ENCODE measurements at places on chromosomes 12 and 14.

GRCh38 chr14:93967637-93968250 is 8.6 kb downstream of the ASB2 start:
- no peak for DNase-seq

DNA sequence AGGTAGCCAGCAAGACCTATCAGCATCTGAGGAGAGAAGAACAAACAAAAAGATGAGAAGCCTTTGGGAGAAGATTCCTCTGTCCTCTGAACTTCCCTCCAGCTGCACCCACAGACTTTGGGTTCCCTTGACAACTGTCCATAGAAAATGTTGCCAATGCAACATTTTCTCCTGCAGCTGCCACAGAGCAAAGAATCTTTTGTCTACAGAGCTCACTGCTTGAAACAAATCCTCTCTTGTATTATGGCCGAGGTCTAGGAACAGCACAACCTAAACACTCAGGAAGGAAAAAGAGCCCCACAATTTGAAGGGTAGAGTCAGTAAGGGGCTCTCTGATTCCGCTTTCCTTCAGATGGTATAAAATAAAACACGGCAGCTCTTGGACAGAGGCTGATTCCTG is 14.3 kb downstream of the POMT2 start:
- no peak for DNase-seq

DNA sequence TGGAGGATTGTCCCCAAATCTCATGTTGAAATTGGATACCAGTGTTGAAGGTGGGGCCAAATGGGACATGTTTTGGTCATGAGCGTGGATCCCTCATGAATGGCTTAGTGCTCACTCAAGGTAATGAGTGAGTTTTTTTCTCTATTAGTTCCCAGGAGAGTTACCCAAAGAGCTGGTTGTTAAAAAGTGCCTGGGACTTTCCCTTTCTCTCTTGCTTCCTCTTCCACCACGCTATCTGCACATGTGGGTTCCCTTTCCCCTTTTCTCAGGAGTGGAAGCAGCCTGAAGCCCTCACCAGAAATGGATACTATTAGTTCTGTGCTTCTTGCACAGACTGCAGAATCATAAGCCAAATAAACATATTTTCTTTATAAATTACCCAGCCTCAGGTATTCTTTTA is 465.4 kb downstream of the FSCB start:
- no peak for DNase-seq

DNA sequence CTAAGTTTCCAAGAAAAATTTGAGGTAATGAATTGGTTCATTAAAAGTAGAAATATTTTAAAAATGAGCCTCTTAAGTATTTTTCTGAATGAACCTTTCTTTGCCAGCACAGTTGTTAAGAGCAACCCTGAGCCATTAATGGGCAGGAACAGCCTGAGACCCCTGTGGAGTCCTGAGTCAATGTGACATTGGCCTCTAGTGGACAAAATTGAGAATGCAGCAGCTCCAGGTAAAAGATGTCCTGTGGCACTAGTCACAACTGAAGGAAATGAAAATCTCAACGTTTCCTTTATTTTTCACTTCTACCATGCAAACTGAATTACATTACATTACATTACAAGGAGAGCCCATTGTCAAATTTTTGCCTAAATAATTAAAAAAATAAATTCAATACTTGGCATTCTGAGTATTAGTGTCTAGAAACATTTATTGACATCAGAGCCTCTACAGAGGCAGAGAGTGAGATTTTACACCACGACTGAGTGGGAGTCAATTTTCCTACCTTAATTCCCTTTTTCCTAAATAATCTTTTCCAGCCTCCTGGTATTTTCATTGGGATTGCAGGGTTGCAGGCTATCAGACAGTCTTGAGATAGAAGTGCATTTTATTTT is 135.7 kb downstream of the PPM1H start:
- no peak for DNase-seq

DNA sequence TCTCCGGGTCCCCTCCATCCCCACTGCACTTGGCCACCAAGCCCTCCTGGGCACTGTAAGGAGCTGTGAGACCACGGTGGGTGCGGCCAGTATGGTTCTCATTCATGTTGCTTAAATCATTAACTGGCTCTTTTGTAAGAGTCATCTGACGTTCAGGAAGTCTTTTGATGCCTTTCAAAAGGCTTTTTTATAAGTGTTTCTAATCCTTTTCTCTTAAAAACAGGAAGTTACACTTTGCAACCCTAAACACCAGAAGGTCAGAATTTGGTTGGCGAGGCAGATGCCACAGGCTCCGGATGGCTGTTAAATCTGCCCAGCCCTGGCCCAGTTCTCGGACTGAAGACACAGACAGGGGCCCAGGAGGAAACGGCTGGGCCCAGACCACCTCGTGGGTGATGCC is 26.1 kb upstream of the DIO3 start:
- DNase-seq = no peak

- no peak for DNase-seq
These were observed 62.8 kb upstream of the RFLNA start for GRCh38 chr12:124231980-124232653.

DNA sequence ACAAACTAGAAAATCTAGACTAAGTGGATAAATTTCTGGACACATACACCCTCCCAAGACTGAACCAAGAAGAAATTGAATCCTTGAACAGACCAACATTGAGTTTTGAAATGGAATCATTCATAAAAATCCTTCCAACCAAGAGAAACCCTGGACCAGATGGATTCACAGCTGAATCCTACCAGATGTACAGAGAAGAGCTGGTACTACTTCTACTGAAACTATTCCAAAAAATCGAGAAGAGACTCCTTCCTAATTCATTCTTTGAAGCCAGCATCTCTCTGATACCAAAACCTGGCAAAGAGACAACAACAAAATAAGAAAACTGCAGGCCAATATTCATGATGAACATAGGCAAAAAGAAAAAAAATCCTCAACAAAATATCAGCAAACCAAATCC is 227.4 kb downstream of the RPAP3 start:
- no peak for DNase-seq

DNA sequence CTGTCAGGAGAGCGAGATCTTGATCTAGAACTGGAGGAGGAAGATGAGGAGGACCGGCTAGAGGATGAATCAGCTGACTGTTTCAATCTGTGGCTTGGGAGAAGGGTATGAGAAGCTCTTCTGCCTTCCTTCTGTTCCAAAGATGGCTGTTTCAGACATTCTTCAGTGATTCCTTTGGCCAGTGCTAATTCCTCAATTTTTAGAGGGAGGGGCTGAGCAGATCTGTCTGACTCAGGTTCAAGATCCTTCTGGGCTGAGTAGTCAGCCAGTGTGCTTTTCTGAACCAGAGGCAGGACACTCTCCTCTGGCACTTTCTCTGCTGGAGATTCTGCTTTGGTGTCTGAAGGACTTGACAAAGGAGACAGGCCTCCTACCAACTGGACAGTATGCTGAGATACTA is 15.2 kb downstream of the ACIN1 start:
- no peak for DNase-seq

DNA sequence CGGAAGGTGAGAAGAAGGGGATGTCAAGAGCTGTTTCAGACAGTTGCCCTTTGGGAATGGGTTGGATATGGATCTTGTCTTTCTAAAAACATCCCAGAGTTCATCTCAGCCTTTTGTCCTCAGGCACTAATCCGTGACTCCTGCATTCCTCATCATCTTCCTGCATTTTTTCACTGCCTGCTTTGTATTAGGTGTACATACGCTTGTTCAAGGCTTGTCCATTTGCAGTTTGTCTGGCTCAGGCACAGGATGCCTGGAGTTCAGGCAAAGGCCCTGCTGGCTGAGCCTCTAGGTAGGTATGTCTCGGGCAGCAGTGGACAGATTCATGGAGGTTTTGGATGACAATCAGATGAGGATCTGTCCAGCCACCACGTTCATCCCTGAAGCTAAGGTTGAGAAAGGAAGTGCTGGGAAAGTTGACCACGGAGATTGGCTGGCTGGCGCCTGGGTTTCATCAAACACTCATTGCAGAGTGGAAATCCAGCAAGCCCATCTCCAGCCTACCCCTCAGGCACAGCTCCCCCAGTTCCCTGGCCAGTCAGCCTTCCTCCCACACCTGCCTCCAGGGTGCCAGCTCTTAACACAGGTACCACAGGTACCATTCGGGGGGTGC is 12.4 kb upstream of the TMEM106C start:
- DNase-seq = no peak

DNA sequence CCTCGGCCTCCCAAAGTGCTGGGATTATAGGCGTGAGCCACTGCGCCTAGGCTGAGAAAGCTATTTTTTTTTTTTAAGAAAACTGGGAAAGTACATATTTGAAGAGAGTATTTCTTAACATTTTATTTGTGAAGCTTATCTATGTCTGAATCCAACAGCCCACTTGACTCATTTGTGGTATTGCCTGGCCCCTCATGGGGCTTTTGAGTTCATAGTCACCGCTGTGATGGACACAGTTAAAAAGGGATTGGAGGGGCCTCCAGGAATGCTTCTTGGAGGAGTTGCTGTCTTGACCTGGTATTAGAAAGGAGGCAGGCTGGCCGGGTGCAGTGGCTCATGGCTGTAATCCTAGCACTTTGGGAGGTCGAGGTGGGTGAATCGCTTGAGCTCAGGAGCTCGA is 26.5 kb downstream of the BCL7A start:
- no peak for DNase-seq

GRCh38 chr12:9957834-9958233 is 13.4 kb upstream of the CLEC12A start:
- no peak for DNase-seq

GRCh38 chr14:100703386-100704220 is 23.1 kb upstream of the DLK1 start:
- DNase-seq = no peak

GRCh38 chr12:28866296-28866695 is 282.8 kb upstream of the FAR2 start:
- DNase-seq = no peak

- peak; percentile 80 for DNase-seq
These were observed 17.6 kb upstream of the RNASE3 start for GRCh38 chr14:20873370-20874177.

- DNase-seq = no peak
These were observed 497.7 kb downstream of the FUT8 start for GRCh38 chr14:65910108-65910786.

- no peak for DNase-seq
These were observed 175.1 kb downstream of the TMEM132C start for GRCh38 chr12:128442096-128442495.

- DNase-seq = no peak
These were observed 12.9 kb upstream of the DCD start for GRCh38 chr12:54661048-54661447.

DNA sequence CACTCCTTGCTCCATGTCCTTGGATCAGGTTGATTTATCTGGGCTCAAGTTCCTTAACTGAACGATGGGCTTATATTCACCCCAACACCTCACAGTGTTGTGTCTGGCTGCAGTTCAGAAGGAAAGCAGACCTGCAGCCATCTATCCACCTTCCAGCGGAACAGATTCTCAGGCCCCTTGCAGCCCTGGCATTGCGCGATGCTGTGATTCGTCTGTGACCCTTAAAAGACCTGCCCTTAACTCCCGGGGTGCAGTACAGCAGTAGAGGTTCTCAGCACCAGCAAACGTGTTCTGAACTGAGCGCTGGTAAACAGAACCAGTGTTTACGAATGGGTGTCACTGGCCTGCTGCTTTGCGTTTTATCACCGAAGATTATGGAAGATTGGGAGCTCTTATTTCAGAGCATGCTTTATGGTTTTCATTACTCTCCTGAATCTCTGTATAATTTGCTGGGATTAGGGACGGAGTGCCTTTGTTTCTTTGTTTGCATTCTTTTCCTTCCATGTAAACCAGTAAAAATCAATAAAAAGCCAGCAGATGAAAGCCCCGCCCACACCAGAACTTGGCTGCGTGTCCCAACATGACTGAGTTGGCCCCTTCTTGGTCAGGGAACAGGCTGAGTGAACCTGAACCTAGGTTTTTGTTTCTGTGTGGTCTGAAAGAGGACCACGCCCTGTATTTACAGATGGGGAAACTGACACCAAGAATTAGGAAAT is 286.7 kb upstream of the CRY1 start:
- DNase-seq = no peak

DNA sequence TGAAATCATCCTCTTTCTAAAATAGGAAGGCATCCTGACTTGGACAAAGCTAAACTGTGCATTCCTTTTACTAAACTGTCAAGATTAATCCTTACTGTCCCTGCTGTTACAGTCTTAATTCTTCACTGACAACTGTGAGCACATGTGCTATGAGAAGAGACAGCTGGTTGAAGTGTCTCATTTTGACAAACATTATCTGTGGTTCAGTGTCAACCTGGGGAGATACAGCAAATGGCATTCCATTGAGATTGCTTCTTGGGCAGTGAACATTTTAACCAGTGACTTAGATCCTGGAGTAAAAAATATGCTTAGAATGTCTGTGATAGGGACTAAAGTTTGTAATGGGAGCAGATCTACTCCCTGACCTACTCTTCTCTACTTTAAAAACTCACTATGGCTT is 552.6 kb upstream of the ATP2B1 start:
- DNase-seq = no peak

- no peak for DNase-seq
These were observed 18.1 kb upstream of the SPPL3 start for GRCh38 chr12:120922279-120922678.

DNA sequence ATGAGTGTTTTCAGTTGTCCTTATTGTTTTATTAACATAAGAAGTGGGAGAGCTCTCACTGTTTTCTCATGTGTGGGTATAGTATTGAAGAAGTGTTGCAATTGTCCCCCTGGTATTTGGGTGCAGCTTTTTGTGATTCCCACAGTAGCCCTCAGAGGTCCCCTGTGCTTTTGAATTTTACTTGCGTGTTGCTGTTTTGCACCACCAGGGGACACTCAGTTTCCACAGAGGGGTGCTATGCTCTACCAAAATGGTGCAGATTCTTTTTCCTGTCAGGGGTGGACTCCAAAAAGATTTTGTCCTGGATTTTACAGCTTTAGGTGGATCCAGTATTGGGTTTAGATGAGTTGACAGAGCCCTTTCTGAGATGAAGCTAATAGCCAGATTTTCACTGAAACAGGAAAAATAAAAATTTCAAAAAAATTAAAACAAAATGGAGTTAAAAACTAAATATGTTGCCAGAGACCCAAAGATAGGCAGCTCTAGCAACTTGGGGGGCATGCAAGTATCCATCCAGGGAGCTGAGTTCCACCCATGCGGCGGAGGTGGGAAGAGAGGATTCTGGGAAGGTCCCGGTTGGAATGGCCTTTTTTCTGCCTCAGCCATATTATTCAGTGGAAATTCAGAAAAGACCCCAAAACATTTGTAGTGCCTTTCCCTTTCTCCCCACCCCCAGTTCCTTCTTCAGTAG is 50.2 kb downstream of the TTLL5 start:
- no peak for DNase-seq

- DNase-seq = no peak
These were observed 17.7 kb downstream of the GDF11 start for GRCh38 chr12:55760663-55761062.
